NCI-H526 treated with DMSO at 0.1 percent for 48 hours (cell line): ENCODE measurements at places on chromosomes 6 and 20.

- no peak for DNase-seq
Measured at GRCh38 chr6:116159782-116160524, 34.0 kb upstream of the COL10A1 start.

DNA sequence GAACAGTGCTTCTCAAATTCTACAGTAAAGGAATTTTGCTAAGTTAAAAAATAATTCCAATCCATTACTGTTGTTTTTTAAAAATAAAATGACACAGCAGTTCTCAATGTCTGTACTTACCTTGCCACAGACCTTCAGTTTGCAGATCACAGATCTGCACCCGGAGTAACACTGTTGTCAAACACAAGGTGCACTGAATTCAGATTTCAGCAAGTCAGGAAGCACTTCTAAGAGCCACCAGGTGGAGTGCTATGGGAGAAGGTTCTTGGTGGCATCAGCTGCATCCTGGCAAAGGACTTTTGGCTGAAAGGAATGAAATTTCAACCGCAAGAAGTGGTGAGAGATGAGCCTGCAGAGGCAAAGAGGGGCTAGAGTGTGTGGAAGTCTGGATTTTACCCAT, 17.4 kb downstream of the RSPH4A start:
- no peak for DNase-seq

GRCh38 chr6:71402096-71402495, 113.5 kb downstream of the OGFRL1 start:
- DNase-seq: no peak

- DNase-seq: no peak
Measured at GRCh38 chr6:32459781-32460424, 20.2 kb downstream of the HLA-DRA start.

- DNase-seq: no peak
Measured at GRCh38 chr20:32183947-32184635, 23.5 kb downstream of the PLAGL2 start.

DNA sequence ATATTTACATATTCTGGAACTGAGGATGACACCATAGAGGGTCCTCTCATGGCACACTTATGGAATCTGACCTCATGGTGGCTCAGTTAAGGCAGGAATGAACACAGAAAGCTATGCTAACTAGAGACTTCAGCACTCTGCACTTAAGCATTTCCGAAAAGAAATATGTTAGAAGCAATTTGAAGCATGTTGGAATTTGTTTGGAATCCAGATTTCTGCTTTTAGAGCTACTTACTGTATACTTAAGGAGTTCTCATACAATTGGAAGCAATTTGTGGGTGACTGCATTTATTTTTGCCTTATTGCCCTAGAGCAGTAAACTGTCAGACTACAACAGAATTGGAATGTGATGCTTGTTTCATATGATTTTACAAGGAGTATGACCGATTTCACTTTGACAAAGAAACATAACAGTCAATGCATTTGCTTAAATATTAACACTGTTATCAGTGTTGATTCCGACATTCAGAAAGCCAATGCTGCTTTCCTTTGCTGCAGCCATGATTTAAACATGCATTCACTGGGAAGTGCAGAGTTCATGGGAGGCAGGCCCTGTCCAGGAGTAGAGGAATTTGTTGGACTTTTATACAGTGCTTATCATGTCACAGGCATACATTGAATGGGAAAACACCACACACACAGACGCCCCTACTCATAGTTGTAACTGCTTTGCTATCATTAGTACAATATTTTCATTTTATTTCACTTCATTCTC, 244.4 kb downstream of the SAMD5 start:
- DNase-seq: peak; percentile 87

GRCh38 chr20:57951549-57951948, 241.7 kb upstream of the PMEPA1 start:
- DNase-seq: no peak

DNA sequence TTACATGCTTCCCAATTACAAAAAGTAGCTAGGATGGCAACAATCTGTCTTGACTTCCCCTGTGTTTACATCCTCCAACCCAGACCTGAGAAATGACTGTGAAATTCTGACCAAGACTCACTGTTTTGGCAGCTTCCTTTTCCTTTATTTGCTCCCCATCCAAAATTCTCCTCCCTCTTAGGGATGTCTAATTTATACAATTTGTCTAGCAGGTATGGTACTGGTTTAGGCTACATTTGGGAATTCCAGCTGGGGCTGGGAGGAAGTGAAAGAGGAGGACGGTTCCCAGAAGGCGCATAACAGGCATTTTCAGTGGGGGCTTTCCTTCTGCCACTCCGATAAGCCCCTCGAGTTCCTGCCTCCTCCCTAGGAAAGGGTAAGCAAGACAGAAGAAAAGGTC, 231.5 kb upstream of the BTBD3 start:
- no peak for DNase-seq

DNA sequence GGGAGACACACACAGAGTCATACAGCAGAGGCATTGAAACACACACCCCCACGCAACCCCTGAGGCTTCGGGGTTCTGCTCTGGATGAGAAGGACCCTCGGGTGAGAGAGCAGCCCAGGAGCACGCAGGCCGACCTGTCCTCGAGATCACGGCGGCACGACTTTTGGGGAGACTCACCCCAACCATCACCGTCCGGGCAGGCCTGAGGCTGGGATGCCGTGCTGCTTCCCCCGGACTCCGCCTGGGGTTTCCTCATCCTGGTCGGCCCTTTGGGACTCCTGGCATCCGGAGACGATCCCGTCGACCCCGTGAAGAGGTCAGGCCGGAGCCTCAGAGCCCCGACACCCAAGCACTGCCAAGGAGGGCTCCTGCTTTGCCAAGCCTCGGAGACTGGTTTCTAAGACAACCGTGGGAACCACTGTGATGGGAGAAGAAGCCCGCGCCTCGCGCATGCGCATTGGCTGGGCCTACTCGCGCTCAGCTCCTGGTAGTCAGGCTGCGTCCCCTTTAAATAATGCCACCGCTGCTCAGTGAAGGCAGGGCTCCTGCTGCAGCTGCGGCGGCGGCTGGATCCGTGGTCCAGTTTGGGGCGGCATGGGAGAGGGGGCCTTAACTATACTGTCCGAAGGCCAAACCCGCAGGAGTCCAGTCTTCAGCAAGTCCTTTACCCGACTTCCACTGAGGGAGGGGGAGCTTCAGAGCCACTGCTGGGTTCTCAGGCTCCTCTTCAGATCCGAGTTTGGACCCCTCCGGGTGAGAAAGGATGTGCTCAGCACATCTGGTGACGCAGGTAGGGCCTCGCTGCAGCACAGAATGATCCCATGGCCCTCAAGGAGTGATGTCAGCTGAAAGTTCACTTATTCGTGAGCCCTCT, 171.4 kb upstream of the ZNF337 start:
- DNase-seq: peak; percentile 77

GRCh38 chr20:46253391-46253790, 54.9 kb downstream of the CDH22 start:
- peak; percentile 31 for DNase-seq

GRCh38 chr6:40778196-40778595, 191.0 kb upstream of the LRFN2 start:
- DNase-seq: no peak

DNA sequence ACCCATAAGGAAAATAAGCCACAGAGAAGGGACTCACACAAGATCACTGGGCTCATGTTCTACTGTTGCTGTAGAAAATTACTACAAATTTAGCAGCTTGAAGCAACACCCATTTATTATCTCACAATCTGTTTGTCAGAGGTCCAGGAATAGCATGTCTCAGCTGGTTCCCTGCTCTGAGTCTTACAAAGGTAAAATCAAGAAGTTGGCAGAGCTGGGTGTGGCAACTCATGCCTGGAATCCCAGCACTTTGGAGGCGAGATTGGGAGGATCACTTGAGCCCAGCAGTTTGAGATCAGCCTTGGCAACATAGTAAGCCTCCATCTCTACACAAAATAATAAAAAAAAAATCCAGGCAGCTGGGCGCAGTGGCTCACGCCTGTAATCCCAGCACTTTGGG, 28.5 kb upstream of the ZNF831 start:
- no peak for DNase-seq

- DNase-seq: no peak
Measured at GRCh38 chr6:1363729-1364572, 25.4 kb upstream of the FOXF2 start.
